Stimulated activated CD4-positive, alpha-beta T cell treated with anti-CD3 and anti-CD28 coated beads, Interleukin-4, amount 100 ng/mL, for 24 hours (primary cell): ENCODE measurements at places on chromosomes 5 and 9.

DNA sequence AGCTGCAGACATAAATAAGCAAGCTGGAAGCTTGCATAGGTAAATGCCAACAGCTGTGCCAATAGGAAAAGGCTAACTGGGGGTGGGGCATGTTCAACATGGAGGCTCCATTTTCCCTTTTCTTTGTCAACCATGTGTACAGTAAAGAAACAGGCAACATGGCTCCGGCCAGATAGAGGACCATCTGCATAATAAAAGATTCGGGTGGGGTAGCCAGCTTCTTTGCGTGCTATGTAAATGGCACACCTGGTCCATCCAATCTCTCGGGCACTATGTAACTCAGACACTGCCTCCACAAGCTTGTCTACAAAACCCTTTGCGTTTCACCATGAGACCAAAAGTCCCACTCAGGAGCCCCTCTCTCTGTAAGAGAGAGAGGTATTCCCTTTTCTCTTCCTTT, 41.7 kb upstream of the DENND4C start:
- DNase-seq, result no peak

GRCh38 chr9:38424918-38425317, 664 bp upstream of the IGFBPL1 start:
- no peak for DNase-seq

DNA sequence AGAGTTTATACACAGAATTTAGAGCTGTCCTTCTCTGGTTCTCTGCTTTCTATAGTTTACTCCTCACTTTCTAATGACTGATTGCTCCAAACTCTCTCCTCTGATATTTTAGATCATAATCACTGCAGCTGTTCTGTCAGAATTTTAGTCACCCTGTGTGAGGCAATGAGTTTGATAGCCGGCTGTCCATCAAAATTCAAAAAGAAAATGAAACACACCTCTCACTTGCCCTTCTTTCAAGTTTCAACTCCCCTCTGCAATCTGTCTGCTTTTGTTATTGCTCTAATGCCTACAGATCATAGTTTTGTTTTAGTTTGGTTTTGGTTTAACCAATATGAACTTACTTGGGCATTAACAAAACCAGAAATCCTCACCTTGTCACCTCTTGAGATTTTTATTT, 23.3 kb upstream of the ABLIM3 start:
- no peak for DNase-seq

DNA sequence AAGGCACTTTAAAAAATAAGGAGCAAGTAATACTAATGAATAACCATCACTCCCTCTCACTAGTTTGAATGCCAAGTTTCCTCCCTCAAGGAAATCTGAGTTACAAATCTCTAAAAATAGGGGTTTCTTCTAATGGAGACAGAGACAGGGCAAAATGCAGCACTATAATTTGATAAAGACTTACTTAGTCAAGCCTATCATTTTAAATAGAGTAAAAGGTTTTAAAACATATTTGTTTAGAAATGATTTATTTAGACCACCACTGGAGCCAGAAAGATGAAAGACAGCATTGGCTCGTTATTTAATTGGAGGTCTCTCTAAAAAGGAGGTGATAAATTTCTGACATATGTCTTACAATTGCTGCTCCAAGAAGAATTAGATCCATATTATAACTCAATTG, 228.7 kb downstream of the TLE1 start:
- DNase-seq, result no peak

GRCh38 chr5:181114284-181114843, 16.6 kb downstream of the OR2V1 start:
- no peak for DNase-seq

GRCh38 chr5:163079618-163080017, 357.8 kb upstream of the CCNG1 start:
- no peak for DNase-seq

- DNase-seq, result no peak
These were observed 31.5 kb downstream of the PAX5 start for GRCh38 chr9:37002413-37003217.

- no peak for DNase-seq
These were observed 77.2 kb downstream of the ATP10B start for GRCh38 chr5:160774666-160775315.

- DNase-seq, result no peak
These were observed 12.2 kb downstream of the RNF130 start for GRCh38 chr5:180059326-180059725.

DNA sequence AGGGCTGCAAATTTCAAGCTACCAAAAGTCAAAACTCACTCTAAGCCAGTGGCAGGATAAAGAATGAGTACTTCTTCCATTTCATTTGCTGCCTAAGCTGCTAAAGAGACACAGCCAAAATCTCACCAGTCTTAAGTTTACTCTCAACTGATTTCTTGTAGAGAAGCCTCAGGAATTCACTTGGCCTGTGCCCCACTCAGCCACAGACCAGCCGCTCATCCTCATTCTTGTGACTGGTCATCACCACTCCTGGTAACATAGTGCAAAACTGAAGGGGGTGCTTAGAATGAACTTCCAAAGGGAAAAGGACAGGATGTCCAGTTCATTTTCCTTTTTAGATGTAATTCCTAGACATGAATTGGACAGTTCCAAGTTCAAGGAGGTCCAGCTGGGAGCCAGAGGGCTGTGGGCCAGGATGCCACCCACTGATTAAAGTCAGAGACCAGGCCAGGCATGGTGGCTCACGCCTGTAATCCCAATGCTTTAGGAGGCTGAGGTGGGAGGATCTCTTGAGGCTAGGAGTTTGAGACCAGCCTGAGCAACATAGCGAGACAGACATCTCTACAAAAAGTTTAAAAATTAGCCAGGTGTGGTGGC, 72.7 kb upstream of the RANBP3L start:
- DNase-seq, result no peak

GRCh38 chr9:5899292-5899691, 8.6 kb downstream of the MLANA start:
- DNase-seq, result no peak

DNA sequence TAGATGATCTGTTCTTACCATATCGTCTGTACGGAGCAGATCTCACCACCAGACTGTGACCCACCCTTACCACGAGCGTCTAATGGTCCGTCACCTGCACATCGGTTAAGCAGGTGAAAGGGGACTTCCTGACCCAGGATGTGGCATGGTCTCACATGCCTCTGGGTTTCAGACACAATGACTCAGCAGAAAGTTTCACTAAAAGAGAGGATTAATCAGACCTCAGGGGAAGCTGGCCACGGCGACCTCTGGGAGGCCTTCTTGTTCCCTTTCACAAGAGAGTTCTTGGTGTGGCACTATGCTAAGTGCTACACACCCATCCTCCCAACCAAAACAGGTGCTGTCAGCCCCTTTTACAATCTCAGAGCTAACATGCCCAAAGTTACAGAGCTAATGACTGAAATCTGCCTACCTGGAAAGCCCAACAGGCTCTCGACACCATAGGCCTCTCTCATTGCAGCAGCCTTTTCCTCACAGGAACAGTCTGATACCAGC, 41.6 kb downstream of the ADAMTS12 start:
- peak; percentile 29 for DNase-seq

GRCh38 chr9:26727471-26727870, 165.1 kb downstream of the CAAP1 start:
- DNase-seq, result no peak

GRCh38 chr5:145777445-145778063, 57.6 kb downstream of the PRELID2 start:
- DNase-seq, result no peak

- no peak for DNase-seq
These were observed 43.8 kb downstream of the GNA14 start for GRCh38 chr9:77604316-77604715.

- no peak for DNase-seq
These were observed 332.4 kb downstream of the EFNA5 start for GRCh38 chr5:107338335-107338734.

DNA sequence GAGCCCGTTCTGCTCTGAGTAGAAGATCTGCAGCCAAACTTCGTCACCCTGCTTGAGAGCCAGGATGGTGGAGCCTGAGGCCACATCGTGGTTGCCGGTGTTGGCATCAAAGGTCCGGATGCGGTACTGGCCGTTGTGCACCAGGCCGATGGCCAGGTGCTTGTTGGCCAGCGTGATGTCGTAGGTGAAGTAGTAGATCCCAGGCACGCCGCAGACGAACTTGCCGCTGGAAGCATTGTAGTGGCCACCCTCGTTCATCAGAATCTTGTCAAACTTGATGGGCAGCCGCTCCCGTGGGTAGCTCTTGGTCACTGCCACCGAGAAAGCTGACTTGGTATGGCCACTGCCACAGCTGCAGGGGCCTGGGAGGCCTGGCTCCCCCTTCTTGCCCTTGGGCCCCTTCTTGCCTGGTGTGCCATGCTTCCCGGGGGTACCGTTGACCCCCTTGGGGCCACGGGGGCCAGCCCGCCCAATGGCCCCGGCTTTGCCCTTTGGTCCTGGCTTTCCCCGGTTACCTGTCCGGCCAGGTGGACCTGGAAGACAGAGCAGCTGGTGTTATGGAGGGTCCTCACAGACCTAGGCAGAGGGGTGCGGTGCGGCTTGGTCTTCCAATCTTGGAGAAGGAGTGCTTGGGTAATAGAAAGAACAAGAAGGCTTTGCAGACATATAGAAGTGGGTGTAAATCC, 21.0 kb downstream of the C1QTNF2 start:
- no peak for DNase-seq

DNA sequence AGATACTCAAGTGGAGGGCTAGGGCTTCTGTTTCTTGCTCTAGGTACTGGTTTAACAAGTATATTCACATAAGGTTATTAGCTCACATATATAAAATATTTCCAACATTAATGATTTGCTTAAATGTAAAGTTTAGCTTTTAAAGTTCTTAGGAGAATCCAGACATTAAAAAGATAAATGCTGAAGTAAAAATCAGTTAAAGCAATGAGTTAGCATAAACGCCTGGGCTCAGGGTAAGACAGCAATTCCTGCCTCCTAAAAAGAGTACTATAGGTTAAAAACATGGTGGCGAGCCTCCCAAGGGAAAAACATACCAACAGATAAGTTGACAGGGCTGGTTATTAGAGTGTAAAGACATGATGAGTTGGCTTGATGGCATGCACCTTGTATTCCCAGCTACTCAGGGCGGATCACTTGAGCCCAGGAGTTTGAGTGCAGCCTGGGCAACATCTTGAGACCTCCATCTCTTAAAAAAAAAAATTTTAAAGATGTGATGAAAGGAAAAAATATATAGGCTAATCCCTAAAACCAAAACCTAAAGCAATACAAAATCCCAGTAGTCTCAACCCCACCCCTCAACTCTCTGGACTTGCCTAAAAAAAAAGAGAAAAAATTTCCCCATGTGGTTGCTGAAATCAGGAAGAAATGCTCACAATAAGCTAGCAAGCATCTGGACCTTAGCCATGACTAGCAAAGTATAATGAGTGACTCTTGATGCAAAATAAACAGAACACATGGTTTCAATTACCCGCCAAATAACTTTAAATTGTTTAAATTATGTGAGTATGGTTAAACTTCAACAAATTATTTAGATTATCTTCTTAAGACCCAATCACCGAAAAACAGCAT, 3.6 kb downstream of the GOLPH3 start:
- DNase-seq, result no peak

GRCh38 chr9:121589986-121590385, 61.4 kb upstream of the DAB2IP start:
- no peak for DNase-seq

- no peak for DNase-seq
These were observed 20.5 kb upstream of the NPR3 start for GRCh38 chr5:32690666-32691065.

GRCh38 chr5:174693697-174694385, 30.5 kb upstream of the MSX2 start:
- no peak for DNase-seq

DNA sequence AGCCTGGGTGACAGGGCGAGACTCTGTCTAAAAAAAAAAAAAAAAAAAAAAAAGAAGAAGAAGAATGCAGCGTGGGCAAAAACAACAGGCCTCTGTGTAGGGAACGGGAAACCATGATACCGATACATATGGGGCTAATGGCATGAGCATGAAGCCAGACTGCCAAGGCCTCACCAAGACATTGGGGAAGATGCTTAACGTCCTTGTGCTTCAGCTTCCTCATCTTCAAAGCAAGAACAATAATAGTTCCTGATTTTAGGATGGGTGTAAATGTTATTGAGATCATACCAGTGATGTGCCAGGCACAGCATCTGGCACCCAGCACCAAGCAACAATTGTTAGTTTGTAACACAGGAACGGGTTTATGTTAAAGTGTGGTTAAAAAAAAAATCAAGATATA, 51.4 kb downstream of the NEURL1B start:
- DNase-seq, result no peak

GRCh38 chr9:134391319-134392231, 65.3 kb downstream of the RXRA start:
- peak; percentile 86 for DNase-seq

GRCh38 chr9:86636519-86636918, 282.3 kb upstream of the TUT7 start:
- no peak for DNase-seq

GRCh38 chr5:159031513-159031912, 68.2 kb downstream of the EBF1 start:
- no peak for DNase-seq

DNA sequence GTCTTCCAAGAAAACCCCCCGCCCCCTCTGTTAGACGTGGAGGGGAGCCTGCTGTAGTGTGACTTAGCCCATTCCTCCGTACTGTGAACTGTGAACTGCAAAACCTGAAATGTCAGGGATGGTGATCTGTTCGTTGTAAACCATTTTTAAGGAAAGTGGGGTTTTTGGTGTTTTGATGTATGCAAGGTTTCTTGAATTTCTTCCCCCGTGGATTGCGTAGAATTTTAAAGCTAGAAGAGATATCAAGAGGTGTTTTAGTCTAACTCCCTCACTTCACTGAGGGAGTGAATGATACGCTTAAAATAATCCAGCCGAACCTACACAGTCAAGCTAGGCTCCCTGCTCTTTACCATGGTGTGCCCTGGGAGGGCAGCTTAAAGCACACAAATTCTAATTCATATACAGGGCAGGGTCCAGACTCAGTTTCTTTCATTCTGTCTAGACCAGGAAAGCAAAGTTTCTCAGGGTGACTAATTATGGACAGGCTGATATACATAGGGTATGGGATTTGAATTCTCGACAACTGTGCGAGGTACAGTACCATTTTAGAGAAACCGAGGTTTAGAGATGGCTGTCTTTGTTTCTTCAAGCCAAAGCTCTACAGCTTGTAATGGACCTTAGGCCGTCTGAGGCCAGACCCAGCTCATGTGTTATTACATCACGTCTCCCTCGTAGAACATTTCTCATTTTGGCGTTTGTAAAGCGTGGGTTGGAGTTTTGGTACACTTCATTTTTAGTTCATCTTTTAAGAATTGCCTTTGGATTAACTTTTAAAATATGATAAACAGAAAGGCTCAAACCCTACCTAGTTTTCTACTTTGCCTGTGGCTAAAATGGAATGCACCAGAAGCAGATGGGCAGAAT, 2.7 kb downstream of the PTGER4 start:
- DNase-seq, result peak; percentile 25

DNA sequence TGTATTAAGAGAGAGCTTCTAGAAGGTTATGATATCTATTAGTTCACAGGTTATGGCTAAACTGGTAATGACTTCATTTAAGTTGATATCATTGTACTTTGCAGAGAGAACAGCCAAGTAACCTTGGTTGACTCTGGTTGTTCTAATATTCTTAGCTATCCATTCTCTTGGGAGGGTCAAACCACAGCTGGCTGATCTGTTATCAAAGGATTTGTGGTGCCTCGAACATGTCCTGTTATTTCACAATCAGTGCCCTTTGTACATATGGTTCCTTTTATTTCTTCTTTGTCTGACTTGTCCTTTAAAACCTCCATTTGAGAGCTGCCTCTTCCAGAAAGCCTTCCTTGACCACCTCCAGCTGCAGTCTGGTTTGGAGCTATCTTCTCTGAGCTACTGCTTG, 61.7 kb downstream of the PDE8B start:
- no peak for DNase-seq

- DNase-seq, result no peak
These were observed 18.7 kb upstream of the ICE1 start for GRCh38 chr5:5403741-5404140.

GRCh38 chr9:90546200-90546599, 96.4 kb downstream of the DIRAS2 start:
- no peak for DNase-seq
